Activated naive CD4-positive, alpha-beta T cell treated with anti-CD3 and anti-CD28 coated beads, Interleukin-2, amount 10 ng/mL, durations not matched to agents 7 days and 5 days (primary cell): ENCODE measurements at places on chromosomes 13 and 19.

DNA sequence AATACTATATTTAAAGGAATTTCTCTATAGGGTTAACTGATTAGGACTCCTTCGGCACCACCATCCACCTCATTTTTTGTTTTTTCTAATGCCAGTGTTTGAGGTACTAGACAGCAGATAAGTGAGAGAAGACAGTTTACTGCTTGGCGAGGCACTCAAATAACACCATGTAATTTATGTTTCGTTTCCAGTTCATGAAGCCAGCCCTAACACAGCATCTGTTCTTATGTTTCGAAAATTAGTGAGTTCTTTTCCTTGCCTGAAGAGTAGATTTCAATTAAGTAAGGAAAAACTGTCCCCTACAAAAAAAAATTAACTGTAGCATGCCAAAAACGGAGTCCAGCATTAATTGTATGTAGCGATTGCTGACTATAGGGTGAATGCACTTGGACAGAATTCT, 409.1 kb downstream of the TBC1D4 start:
- no peak for DNase-seq

DNA sequence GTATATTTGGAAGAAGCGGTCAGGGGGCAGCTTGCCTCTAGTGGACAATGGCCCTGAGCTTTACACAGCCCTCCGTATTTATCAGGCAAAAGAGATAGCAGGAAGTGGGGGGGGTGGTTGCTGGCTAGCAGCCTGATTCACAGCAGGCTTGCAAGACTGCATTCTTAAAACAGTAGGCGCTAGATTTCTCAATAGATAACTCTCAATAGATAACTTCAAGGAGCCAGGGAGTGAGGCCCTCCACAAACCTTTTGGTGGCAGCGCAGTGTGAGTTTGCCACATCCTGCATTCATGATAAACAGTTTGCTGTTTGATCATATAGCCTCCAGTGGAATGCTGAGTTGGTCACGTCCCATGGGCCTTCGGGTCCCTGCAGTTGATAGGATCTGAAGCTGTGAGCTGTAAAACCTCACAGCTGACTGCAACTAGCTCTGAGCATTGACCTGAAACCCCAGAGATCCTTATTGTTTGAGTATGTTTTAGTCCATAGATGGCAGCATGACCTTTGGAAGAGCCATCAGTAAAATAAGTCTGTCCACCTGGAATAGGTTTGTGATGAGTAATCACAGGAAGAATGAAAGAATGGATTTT, 12.2 kb downstream of the FPR3 start:
- no peak for DNase-seq

- no peak for DNase-seq
These were observed 385.7 kb downstream of the DCT start for GRCh38 chr13:94093652-94094315.

GRCh38 chr13:47372751-47373150, 475.9 kb upstream of the HTR2A start:
- no peak for DNase-seq

- DNase-seq, result no peak
These were observed 447.1 kb downstream of the KLF12 start for GRCh38 chr13:73687087-73687486.
